GM20000 (cell line): ENCODE measurements at places on chromosomes 6 and 20.

- DNase-seq, result no peak
Measured at GRCh38 chr6:39140556-39141167, 25.7 kb upstream of the SAYSD1 start.

DNA sequence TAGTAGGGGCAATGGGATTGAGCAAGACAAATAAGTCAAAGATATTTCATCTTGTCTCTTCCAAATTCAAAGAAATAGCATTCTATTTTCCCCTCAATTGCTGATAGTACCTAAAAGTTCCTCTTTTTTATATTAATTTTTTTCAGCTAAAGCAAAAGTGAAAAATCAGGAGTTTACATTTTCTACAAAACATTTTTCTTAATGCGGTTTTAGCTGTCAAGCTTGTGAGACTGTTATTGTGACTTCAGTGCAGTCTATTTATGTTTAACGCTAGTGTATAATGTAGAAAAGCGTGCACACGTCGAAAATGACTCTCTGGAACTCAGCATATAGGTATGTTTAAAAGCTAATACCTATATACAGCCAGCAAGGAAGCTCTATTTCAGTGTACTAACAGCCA, 119.8 kb downstream of the BTBD3 start:
- no peak for DNase-seq

DNA sequence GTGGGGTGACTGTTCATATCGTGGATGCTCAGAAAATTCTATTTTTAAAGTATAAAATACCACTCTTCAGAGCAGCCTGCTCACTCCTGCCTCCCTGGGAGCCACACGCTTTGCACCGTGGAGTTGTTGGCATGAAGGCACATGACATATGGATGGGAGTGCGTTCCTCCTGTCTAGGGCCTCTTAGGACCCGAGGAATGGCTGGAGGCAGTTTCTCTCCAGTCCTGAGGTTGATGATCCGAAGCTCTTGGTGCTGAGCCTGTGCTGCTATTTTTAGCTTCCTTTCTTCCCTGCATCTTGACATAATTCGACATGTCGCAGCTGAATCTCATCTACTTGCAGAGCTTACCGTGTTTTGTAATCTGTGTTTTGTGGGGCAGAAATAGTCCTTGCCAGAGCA, 73.9 kb downstream of the PHACTR3 start:
- no peak for DNase-seq

DNA sequence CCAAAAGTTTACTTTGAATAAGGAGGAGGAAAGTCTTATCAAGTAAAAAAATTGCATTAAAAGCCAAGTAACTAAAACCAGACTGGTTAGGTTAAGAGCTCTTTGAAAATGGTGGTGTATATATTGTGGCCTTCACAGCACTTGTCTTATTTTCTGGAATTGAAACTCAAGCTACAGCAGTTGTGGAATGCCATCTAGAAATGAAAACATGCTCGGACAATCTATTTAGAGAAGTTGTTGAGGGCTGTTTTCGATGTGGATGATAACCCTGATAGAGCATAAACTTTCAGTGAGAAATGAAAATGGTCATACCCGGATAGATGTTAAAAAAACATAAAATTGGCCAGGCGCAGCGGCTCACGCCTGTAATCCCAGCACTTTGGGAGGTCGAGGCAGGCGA, 47.0 kb downstream of the ARID1B start:
- DNase-seq, result no peak

DNA sequence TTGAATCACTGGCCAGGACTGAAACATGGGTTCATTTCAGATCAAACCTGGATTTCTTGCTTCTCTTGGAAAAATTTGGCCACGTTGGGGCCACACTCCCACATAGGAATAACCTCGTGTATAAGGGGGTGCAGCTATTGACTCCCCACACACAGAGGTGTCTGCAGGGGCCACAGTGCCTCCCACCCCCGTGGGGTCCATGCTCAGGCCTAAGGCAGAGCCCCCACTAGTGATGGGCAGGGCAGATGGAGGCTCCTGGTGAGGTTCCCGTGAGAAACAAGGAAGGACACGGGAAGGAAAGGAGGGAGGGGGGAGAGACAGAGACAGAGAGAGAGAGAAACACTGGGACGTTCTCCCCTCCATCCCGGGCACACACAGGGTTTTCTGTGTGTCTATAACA, 230.5 kb downstream of the ERMARD start:
- DNase-seq, result no peak

- no peak for DNase-seq
Measured at GRCh38 chr6:142821860-142822259, 123.1 kb downstream of the HIVEP2 start.

DNA sequence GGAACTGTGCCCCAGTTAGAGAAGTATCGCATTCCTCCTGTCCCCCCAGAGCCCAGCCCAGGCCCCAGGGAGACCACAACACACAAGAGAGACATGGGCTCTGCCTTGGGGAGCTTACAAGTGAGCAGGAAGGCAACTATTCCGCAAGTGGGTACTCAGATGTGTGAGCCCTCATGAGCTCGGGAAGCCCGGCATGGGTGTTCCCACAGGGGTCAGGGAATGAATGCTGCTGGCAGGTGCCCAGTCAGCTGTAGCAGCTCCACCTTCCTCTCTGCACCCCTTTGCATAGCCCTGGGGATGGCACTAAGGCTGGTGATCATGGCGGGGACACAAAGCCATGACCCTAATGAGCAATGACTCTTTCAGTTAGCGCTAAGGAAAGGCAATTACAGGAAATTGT, 194.1 kb downstream of the SYNDIG1 start:
- DNase-seq, result no peak

DNA sequence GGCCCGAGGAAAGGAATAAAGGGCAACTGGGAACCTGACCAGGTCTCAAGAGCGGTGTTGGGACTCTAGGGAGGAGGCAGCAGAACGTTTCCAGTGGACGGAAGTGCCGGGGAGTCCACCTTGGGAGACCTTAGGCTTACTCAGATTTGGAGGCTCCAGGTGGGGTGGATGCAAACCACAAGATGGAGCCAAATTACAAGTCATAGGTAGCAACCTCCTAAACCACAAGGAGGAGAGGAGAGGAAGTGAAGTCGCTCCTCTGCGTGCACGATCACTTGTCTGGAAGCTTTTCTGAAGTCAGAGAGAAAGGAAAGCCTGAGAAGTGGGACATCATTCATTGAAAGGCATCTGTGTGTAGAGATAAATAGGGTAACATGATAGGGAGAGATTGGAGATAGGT, 9.3 kb downstream of the HLA-DOA start:
- DNase-seq, result peak; percentile 53
